Activated T-cell treated with anti-CD3 and anti-CD28 coated beads, Interleukin-2, amount 50 U/mL, for 1 hour (primary cell): ENCODE measurements at places on chromosomes 13 and 19.
A peak's percentile ranks its signal among the peaks of the same experiment; 100 is the strongest.

GRCh38 chr19:52566588-52566987, 3.5 kb upstream of the ZNF701 start:
- DNase-seq: no peak

GRCh38 chr19:1276628-1277022, 1.3 kb downstream of the FAM174C start:
- DNase-seq: no peak

DNA sequence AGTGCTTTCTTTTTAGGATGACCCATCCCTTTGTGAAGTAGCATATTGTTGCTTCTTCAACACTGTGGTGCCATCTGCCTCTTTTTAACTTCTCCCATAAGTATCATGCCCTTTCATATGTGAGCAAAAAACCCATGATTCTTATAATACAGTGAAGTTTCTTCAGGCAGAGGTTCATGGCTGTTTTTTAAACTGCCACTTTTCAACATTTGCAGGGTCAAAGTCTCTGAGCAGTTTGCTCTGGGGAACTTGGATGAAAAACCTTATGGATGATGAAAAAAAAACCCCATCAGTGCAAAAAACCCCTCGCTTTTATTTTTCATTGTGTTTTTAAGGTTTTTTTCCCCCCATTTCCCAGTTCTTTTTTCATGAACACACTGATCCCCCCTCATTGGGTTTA, 158.5 kb downstream of the LMO7 start:
- no peak for DNase-seq

GRCh38 chr19:38388349-38389100, at the start of gene SPRED3:
SPRED3 (plus strand) TSS chr19:38388697; CDS start chr19:38390303, 1,606 bp downstream.
- no peak for DNase-seq

DNA sequence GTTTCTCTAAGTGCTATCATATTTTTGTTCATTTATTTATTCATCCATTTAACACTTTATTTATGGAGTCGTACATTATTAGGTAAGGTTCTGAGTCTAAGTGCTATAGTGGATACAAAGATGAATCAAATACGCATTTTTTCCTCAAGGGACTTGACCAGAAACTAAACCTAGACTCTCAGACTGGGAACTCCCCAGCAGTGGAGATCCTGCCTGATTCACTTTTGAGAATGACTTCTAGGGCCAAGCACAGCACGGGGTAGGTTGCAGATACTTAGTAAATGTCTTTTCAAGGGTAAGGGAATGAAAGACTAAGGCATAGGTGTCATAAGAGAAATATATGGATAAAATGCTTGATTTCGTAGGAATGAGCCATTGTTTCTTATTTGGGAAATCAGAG, 7.2 kb downstream of the DNAJC15 start:
- DNase-seq: no peak

DNA sequence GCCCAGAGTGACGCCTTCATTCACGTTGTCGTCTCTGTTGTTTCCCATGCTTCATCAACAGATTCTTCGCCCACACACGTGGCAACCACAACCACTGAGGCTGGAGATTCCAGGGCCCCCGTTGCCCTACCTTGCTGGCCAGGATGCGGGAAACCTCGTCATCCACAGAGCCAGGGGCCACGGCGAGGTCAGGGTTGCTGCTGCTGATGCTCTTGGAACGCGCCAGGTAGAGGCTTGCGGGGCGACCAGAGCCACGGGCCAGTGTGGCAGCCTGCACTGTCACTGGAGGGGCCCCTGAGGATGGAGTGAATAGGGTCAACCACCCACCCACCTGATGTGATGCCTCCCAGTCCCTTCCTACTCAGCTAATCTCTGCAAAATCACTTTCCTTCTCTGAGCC, 6.3 kb upstream of the ANGPTL8 start:
- DNase-seq: no peak

- no peak for DNase-seq
Measured at GRCh38 chr19:56253737-56254136, 18.8 kb upstream of the EDDM13 start.

GRCh38 chr13:36981156-36981743, 17.9 kb downstream of the ALG5 start:
- DNase-seq: no peak

DNA sequence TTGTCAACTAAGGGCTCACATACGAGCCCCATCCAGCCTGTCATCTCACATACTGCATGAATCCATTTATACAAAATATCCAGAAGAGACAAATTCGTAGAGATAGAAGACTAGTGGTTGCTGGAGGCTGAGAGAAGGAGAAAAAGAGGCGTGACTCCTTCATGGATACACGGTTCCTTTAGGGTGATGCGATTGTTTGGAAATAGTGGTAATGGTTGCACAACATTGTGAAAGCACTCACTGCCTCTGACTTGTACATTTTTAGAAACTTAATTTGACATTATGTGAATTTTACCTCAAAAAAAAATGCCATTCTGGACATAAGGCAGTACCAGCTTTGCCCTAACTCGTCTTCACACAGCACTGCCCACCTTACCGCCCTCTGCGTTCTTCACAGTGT, 27.3 kb downstream of the IGFL1 start:
- no peak for DNase-seq

DNA sequence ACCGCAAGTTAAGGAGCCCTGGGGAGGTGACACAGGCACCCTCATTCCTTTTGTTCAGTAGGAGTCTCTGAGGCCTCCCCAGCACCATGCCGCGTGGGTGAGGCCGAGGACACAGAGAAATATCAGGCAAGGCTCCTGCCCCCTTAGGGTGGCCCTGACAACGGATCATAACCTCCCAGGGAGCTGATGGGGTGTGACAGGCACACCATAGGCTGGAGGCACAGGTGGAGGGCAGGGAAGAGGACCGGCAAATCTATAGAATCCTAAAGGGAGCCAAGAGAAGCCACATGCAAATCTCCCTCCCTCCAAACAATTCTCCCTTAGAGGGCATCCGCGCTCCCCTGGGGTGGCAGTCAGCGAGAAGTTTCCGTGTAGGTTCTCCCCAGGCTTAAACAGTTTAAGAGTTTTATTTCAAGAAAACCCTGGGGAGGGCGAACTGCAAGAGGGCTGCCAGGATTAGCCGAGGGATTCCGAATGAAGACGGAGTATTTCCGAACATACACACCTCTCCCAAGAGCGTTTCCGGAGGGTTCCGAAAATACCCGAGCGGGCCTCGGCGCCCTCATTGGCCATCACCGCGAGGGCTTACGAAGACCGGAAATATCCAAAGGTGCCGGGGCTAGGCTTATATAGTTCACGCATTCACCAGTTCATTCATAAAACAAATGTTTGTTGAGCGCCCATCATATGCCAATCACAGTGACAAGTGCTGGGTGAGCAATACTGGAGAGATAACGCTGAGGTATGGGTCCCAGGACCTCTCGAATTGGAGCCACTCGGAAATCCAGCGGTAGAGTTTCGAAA, 610 bp upstream of the RPL28 start:
- DNase-seq: peak; percentile 92

- no peak for DNase-seq
Measured at GRCh38 chr19:16429066-16429758, 42.6 kb downstream of the EPS15L1 start.

DNA sequence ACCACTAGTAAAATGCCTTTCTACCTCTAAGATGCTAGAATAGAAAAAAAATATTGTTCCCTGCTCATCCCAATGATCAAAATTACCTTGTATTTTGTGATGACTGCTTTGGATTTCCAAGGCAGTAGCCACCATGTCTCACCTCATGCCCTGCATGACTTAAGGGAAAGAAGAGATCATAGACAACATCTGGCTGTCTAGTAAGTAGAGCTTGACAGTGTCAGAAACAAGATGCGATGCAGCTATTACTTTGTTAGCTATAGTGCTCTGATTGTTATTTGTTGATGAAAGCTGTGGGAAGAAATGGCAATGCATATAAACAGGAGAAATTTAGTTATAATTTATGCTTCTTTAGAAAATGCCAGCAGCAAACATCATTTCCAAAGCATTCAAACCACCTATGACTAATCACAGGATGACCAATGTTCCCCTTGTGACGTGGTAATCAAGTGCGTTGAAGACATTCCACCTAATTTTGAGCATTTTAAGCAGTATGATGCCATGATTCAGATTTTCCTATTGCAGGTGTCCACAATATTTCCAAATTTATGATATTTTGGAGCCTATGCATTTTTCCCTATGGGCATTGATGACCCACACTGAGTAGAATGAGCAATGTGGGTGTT, 308.3 kb downstream of the KCNRG start:
- DNase-seq: no peak

GRCh38 chr19:30551271-30551670, 179.1 kb downstream of the ZNF536 start:
- DNase-seq: no peak
